ENCODE measurements at places on chromosomes 1 and 21. TPM values are rescaled to one million over a fixed set of nuclear protein-coding genes. Genes with fewer than 3 reads are reported as not detected.

The IFI44 gene
- 3.6 TPM for total RNA-seq

The TRIM67 gene
- total RNA-seq = 0.03 TPM

- DNase-seq = no peak
- no peak overlapping the region for H3K4me3 ChIP-seq
- H3K36me3 ChIP-seq = peaks cover 8% of the 10 kb centered on the region
- H3K27me3 ChIP-seq = no peaks in the 10 kb centered on the region
- H3K4me1 ChIP-seq = no peaks in the 10 kb centered on the region
- no peak overlapping the region for H3K27ac ChIP-seq
Measured at GRCh38 chr21:46295996-46296752, 10.0 kb downstream of the YBEY start.

DNA sequence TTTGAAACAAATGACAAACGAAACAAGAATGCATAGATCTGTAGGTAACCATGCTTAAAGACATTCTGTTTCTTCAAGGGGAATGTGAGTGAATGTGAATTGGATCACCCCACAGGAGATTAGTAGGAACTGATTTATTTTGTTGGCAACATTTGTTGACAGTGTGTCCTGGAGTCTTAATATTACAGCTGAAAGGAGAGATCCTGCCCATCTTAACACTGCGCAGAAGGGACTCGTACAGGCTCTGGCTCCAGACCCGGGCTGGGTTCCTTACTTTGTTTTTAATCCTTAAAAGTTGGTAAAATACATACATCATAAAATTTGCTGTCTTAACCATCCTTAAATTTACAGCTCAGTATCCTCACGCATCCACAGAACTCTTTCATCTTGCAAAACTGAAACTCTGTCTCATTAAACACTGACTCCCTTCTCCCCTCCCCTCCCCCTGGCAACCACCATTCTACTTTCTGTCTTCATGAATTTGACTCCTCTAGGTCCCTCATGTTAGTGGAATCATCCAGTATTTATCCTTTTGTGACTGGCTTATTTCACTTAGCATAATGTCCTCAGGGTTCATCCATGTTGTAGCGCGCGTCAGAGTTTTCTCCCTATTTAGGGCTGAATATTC, 74.1 kb downstream of the GALNT2 start:
- H3K36me3 ChIP-seq = no peaks in the 10 kb centered on the region
- no peaks in the 10 kb centered on the region for H3K27me3 ChIP-seq
- H3K27ac ChIP-seq = no peak overlapping the region
- no peak for DNase-seq
- H3K4me3 ChIP-seq = no peak overlapping the region

GRCh38 chr1:151720974-151721787, at the start of gene RIIAD1:
Gene RIIAD1, plus strand, starts transcription at chr1:151721522. Its CDS starts 15 bp downstream, at chr1:151721537.
- peak within 1 kb of the TSS; percentile 1 for H3K27ac ChIP-seq
- peak within 1 kb of the TSS; percentile 47 for H3K4me3 ChIP-seq
- H3K27me3 ChIP-seq = no peaks in the 10 kb centered on the region
- H3K4me1 ChIP-seq = peaks cover 6% of the 10 kb centered on the region

DNA sequence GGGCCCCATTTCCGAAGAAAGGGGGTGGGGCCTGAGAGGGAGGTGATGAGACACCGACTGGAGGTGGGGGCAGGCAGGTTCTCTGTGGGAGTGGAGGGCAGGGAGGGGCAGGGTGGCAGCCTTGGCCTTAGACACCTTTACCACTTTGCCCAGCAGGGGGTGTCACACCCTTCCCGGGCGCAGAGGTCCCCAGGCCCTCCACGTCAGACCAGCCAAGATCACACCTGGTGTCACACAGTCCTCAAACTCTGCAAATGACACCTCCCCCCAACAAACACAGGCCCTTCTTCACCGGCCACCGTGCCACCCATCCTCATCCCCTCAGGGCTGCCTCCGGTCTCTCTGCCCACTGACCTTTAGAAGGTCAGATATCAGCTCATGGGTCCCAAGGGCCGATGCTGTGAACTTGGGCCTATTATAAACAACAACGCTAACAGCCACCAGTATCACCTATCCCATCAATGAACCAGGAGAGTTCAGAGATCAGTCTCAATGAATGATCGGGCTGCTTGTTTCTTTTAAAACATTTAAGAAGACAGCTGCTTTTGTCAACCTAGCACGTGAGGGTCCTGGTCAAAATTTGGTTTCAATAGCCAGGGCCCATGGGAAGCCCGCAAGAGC, 103.9 kb downstream of the CASZ1 start:
- peak; percentile 70 for DNase-seq
- H3K36me3 ChIP-seq = no peaks in the 10 kb centered on the region
- no peaks in the 10 kb centered on the region for H3K27me3 ChIP-seq

DNA sequence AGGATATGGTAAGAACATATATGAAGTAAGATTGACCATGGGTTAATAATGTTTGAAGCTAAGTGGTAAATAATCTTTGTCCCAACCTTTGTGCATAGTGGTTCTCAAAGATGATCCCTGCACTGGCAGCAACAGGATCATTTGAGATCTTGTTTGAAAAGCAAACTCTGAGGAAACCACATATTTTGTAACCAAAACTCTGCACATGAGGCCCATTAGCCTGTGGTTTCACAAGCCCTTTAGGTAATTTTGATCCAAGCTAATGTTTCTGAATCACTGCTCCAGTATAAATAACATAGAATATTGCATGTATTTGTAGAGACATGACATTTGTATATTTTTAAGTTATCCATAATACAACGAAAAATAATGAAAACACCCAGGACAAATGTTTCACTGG, 147.9 kb upstream of the RGS18 start:
- H3K36me3 ChIP-seq = no peaks in the 10 kb centered on the region
- H3K4me1 ChIP-seq = no peaks in the 10 kb centered on the region
- H3K4me3 ChIP-seq = no peak overlapping the region
- DNase-seq = no peak
- no peaks in the 10 kb centered on the region for H3K27me3 ChIP-seq

DNA sequence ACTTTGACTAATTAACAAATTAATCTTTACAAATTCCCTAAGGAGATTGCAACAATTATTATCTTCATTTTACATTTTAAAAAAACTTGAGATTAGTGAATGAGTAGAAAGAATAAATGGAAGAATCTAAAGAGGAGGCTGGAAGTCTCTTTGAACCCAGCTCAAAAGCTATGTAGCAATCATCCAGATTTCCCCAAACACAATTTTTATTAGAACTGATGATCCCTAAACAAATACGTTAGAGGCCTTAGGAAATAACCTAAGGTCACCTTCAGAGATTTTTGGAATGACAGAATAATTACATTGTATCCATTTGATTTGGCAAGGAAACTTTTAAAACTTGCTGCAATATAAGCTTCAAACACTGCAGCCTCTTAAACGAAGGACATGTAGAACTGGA, 242.4 kb upstream of the LYPLAL1 start:
- no peak overlapping the region for H3K4me3 ChIP-seq
- no peaks in the 10 kb centered on the region for H3K4me1 ChIP-seq
- H3K27me3 ChIP-seq = no peaks in the 10 kb centered on the region
- no peak for DNase-seq
- no peak overlapping the region for H3K27ac ChIP-seq

DNA sequence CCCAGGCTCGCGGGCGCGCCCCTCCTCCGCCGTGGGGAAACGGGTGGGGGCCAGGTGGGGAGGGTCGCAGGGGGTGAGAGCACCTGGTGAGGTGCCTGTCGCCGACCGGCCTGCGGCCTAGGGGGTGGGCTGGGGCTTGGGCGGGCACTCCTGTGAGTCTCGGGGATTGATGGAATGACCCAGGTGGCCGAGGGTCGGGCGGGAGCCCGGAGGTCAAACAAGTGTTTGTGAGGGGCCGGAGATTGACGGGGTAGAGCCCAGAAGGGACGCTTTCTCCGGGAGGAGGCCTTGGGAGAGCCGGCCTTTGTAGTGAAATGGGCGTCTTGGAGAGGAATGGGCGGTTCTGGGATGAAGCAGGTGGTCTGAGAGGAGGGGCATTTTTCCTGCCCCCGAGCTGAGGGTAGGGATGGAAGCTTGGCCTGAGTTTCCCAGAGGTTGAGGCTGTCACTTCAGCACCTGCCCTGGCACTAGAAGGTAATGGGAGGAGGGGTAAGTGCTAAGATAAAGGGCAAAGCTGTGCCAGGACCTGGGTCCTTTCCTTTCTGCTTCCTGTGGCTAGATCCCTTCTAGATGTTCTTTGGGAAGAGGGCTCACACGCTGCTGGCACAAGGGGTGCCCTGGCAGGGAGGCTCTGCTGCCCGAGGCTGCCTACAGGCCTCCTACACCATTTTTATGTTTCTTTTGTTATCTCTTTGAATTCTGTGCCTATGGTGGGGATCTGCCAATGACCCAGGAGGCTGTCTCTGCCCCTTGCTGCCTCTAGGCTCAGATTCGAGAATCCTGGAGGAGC, 56.1 kb downstream of the NDUFS5 start:
- H3K27ac ChIP-seq = no peak overlapping the region
- no peaks in the 10 kb centered on the region for H3K27me3 ChIP-seq
- DNase-seq = no peak
- H3K4me3 ChIP-seq = peak overlapping the region; percentile 40

DNA sequence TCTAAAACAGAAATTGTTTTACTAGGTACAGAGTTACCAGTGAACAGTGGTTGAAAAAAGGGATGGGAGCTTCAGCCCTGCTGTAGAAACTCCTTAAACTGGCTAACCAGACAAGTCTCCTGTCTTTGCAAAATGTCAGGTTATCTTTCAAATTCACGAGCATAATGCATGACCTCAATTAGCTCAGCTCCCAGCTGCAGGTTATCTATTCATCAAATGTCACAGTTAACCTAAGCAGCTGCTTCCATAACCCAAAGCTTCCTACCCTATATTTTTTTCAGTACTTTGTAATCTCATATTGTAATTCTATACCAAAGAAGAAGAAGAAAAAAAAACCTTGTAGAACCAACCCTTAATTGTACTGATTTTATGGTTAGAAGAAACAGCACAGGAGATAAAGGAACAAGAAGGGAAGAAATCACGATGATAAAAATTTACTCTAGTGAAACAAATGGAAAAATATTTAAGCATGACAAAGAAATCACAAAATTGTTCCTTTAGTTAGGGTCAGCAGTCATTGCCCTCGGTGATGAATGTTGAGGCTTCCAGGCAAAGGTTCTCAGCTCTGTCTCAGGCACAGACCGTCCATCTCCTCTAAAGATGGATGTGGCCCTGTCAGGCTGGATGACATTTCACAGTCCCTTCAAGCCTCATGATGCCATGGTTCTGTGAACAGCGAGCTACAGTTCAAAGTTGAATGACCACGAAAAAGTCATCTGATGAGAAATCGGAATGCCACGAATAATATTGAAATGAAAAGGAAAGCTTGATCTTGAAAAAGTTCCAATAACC, 95.9 kb downstream of the PLD5 start:
- no peak for DNase-seq
- H3K27ac ChIP-seq = no peak overlapping the region
- no peaks in the 10 kb centered on the region for H3K27me3 ChIP-seq
- no peak overlapping the region for H3K4me3 ChIP-seq
- H3K4me1 ChIP-seq = no peaks in the 10 kb centered on the region

- peaks cover 6% of the 10 kb centered on the region for H3K4me1 ChIP-seq
- no peak for DNase-seq
- no peaks in the 10 kb centered on the region for H3K27me3 ChIP-seq
- H3K27ac ChIP-seq = no peak overlapping the region
- no peak overlapping the region for H3K4me3 ChIP-seq
- peaks cover 4% of the 10 kb centered on the region for H3K36me3 ChIP-seq
Measured at GRCh38 chr1:77945345-77945744, 33.5 kb downstream of the FUBP1 start.

DNA sequence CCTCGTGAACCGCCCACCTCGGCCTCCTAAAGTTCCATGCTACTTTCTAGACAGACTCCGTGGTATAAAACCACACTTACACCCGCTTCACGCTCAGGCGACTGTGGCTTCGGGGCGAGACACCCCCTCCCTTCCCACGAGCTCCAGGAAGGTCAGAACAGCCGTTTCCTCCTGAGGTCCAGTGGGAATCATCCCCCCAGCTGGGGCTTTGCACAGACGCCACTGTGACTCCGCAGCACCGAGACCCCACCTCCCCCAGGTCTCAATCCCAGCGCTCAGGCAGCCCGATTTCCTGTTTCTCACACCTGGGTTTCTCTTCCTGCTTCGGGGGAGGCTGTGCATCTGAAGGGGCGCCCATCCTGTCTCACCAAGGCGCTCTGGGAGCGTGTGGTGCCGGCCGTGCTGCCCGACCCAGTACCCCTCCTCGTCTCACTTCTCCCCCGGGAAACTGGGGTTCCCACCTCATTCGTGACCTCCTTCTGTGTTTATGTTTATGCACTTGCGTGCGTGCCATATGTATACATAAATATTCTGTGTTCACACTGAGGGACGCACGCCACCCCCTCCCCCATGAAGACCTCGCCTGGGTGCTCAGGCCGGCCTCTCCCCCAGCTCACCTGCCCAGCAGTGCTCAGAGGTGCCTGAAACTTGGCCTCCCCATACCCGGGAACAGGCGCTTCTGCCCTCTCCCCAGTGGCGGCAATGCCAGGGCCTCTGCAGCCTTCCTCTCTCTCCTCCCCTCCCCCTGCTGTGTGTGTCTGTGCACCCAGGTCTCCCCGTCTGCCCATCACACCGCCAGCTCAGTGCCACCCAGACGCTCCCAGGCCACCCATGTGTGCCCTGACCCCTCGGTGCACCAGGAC, 14.6 kb downstream of the SLC35E2B start:
- no peak overlapping the region for H3K27ac ChIP-seq
- DNase-seq = no peak
- no peaks in the 10 kb centered on the region for H3K4me1 ChIP-seq
- no peaks in the 10 kb centered on the region for H3K27me3 ChIP-seq

DNA sequence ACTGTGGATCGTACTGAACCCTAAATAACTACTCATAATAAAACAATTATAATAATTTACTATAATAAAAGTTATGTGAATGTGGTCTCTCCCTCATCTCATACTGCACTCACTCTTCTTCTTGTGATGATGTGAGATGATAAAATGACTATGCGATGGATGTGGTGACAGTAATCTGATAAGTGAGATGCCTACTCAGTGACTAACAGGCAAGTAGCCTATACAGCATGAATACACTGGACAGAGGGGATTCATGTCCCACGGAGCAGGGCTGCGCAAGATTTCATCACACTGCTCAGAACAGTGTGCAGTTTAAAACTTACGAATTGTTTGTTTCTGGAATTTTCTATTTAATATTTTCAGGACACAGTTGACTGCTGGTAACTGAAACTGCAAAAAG, 304.0 kb downstream of the DUSP10 start:
- no peak for DNase-seq
- H3K27ac ChIP-seq = no peak overlapping the region
- H3K4me1 ChIP-seq = no peaks in the 10 kb centered on the region
- no peaks in the 10 kb centered on the region for H3K36me3 ChIP-seq
- no peaks in the 10 kb centered on the region for H3K27me3 ChIP-seq
- no peak overlapping the region for H3K4me3 ChIP-seq

DNA sequence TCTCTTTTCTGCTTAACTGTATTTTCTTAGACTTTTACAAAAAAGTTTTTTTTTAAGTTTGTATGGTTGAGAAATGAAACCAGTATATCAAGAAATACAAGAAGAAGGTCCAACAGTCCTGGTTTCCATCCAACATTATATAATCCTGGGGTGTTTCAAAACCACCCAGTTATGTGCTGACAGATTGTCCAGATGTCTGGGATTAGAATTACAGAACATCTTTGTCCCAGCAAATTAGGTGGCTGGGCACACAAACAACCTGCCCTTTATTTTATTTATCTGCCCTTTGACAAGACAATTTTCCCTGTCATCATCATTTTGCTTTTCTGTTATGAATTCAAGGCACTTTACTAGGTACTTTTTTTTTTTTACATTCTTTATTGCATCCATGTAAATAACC, 622.1 kb downstream of the PLPP3 start:
- H3K27me3 ChIP-seq = no peaks in the 10 kb centered on the region
- no peak for DNase-seq
- H3K4me3 ChIP-seq = no peak overlapping the region
- H3K27ac ChIP-seq = no peak overlapping the region
- H3K36me3 ChIP-seq = no peaks in the 10 kb centered on the region
- no peaks in the 10 kb centered on the region for H3K4me1 ChIP-seq

Measured in pancreas (tissue), 10 donors.